A549 treated with DMSO at 1 μM for 4 hours (cell line): ENCODE measurements at places on chromosomes 4 and X. TPM values are rescaled to one million over a fixed set of nuclear protein-coding genes. Genes with fewer than 3 reads are reported as not detected.

Gene ASB5
- total RNA-seq, result 0.06 to 0.10 TPM in 2 of 5 replicates, not detected in the others

Gene MAGEC2
- not detected in 5 replicates for total RNA-seq

Gene ASMT
- 0.17 to 0.38 TPM (median 0.34 TPM) in 3 of 5 replicates, not detected in the others for total RNA-seq

Gene ITIH6
- total RNA-seq, result not detected in 5 replicates

Gene POU4F2
- not detected in 5 replicates for total RNA-seq

Gene GIMD1
- not detected in 5 replicates for total RNA-seq

Gene YY2
- 2.0 to 3.1 TPM (median 2.4 TPM) in 5 replicates for total RNA-seq

Gene PPP4R3C
- not detected in 5 replicates for total RNA-seq

Gene SMIM31
- total RNA-seq, result 0.02 to 0.11 TPM (median 0.07 TPM) in 3 of 5 replicates, not detected in the others

Gene TRIML2
- 58.5 to 93.3 TPM (median 72.4 TPM) in 5 replicates for total RNA-seq

Gene ESX1
- 0.05 to 0.17 TPM (median 0.10 TPM) in 4 of 5 replicates, not detected in the other for total RNA-seq

Gene AADAT
- 8.3 to 9.1 TPM (median 8.8 TPM) in 5 replicates for total RNA-seq

Gene MAGEB10
- total RNA-seq, result not detected in 5 replicates

Gene CLCN4
- 3.5 to 4.4 TPM (median 4.2 TPM) in 5 replicates for total RNA-seq

Gene PABPC1L2B
- not detected in 5 replicates for total RNA-seq

Gene RASSF6
- 0.55 to 0.96 TPM (median 0.76 TPM) in 5 replicates for total RNA-seq

Gene CT45A3
- total RNA-seq, result 0.10 to 0.16 TPM in 2 of 5 replicates, not detected in the others

Gene CCDC149
- 1.4 to 2.5 TPM (median 1.8 TPM) in 5 replicates for total RNA-seq

Gene PTPN13
- total RNA-seq, result 4.4 to 5.9 TPM (median 5.2 TPM) in 5 replicates

Gene ARHGEF6
- 0.12 to 0.22 TPM (median 0.18 TPM) in 5 replicates for total RNA-seq

Gene DOCK11
- 4.1 to 9.2 TPM (median 6.8 TPM) in 5 replicates for total RNA-seq

Gene DNAAF6
- 0.09 to 0.25 TPM in 2 of 5 replicates, not detected in the others for total RNA-seq

Gene BTK
- total RNA-seq, result 0.14 to 0.26 TPM (median 0.18 TPM) in 4 of 5 replicates, not detected in the other

Gene F11
- total RNA-seq, result not detected in 5 replicates

Gene CYP2U1
- total RNA-seq, result 1.4 to 2.0 TPM (median 1.7 TPM) in 5 replicates

Gene BGN
- total RNA-seq, result not detected in 5 replicates

Gene PPP2R3B
- total RNA-seq, result 17.0 to 28.1 TPM (median 22.3 TPM) in 5 replicates

Gene FRG2
- total RNA-seq, result 0.12 TPM in 1 of 5 replicates, not detected in the others

Gene TMSB15A
- total RNA-seq, result 0.15 to 1.1 TPM (median 0.71 TPM) in 5 replicates

Gene MSN
- 247 to 345 TPM (median 304 TPM) in 5 replicates for total RNA-seq

Gene ADH1C
- not detected in 5 replicates for total RNA-seq

Gene F8A2
- total RNA-seq, result not detected in 5 replicates

Gene COX7B2
- not detected in 5 replicates for total RNA-seq

Gene KCND1
- 1.2 to 1.6 TPM (median 1.3 TPM) in 5 replicates for total RNA-seq

Gene WDR17
- total RNA-seq, result 1.6 to 2.9 TPM (median 2.1 TPM) in 5 replicates

Gene HSFX1
- total RNA-seq, result 0.28 to 0.48 TPM (median 0.32 TPM) in 4 of 5 replicates, not detected in the other

Gene NXF2
- total RNA-seq, result not detected in 5 replicates

Gene TMEM175
- 8.5 to 12.1 TPM (median 9.8 TPM) in 5 replicates for total RNA-seq

Gene PNMA3
- 0.10 to 0.30 TPM (median 0.24 TPM) in 5 replicates for total RNA-seq

Gene NLRP2B
- not detected in 5 replicates for total RNA-seq

Gene KIAA0232
- total RNA-seq, result 6.6 to 9.9 TPM (median 9.0 TPM) in 5 replicates

Gene PLS3
- total RNA-seq, result 191 to 237 TPM (median 227 TPM) in 5 replicates

Gene SORBS2
- total RNA-seq, result 0.02 to 0.27 TPM (median 0.20 TPM) in 5 replicates

Gene ANOS1
- 0.03 to 0.09 TPM (median 0.05 TPM) in 3 of 5 replicates, not detected in the others for total RNA-seq

Gene MTTP
- 0.07 TPM in 1 of 5 replicates, not detected in the others for total RNA-seq

Gene LDB2
- total RNA-seq, result not detected in 5 replicates

Gene SLC7A11
- total RNA-seq, result 31.5 to 47.6 TPM (median 42.3 TPM) in 5 replicates

Gene RAB33A
- total RNA-seq, result 0.21 to 0.57 TPM (median 0.25 TPM) in 4 of 5 replicates, not detected in the other
